ENCODE measurements at places on chromosomes 5 and 9. TPM values are rescaled to one million over a fixed set of nuclear protein-coding genes. Genes with fewer than 3 reads are reported as not detected.

The GABRA1 gene
- 2.4 TPM for total RNA-seq

The FOXD4L4 gene
- not detected for total RNA-seq

The SPATA9 gene
- total RNA-seq = not detected

DNA sequence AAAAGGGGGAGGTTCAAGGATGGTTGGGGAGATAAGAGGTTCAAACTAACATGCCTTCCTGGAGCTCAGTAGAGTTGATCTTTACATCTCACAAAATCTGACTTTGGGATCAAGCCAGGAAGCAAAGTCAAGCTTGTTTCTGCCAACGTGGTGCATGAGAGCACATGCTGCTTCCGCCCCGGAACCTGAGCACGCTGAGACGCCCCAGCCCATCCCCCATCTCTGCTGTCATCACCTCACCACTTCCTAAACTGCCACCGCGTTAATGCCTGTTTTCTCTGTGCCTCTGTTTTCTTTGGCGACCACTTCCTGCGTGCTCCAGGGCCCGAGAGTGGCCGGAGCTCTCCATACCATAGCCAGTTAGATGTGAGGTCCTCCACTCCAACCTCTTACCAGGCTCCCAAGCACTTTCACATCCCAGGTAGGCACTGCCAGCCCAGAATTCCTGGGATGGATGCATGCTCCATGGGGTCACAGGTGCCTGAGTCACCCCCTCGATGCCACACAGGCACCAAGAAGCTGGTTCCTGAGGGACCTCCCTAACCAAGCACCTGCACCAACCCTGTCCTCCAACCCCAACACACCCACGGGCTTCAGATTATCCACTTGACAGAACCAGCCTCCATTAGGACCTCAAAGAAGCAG lies 31.2 kb upstream of the AFAP1L1 start:
- no peak for DNase-seq

DNA sequence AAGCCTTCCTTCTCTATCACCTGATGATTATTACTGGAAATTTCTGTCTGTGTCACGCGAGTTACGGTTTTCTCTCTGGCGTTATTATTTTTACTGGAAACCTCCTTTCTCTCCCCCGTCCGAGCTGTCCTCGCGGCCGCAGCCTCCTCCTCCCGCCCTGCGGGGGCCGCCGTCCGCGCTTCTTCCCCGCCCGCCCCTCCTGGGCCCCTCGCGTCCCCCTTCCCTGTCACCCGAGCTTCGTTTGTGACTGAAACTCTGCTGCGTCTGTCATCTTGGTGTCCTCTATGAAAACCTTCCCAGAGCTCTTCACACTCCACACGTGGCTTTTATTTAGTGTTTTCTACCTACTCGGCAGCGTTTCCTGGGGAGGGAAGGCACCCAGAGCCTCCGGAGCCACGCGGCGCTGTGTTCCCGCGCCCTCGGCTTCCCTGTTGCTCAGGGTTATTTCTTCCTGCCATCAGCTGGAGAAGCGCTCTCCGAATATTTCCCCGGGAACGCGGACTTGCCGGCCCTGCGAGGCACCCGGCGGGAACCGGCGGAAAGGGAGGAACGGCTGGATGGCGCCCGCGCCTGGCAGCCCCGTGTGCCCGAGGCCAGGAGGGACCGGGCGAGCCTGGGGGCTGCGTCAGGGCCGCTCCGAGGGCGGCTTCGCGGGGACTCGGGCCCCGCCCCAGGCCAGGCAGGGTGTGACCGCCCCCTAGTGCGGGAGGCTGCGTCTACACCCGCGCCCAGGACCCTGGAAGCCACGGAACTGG lies 33.9 kb downstream of the TRIP13 start:
- no peak for DNase-seq

- DNase-seq = no peak
These were observed 58.5 kb downstream of the APTX start for GRCh38 chr9:32942755-32943460.

DNA sequence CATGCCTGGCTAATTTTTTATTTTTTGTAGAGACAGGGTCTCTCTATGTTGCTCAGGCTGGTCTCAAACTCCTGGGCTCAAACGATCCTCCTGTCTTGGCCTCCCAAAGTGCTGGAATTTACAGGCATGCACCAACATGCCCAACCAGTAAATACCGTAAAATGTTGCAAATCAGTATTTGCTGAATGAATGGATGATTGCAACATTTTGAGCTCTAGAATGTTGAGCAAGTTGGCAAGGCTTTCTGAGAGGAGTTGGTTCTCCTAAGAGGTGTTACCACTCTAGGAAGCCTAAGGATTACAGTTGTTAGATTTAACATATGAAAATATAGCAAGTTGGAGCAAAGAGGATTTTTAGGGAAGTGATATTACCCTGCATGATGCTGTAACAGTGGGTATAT lies 15.6 kb upstream of the DMXL1 start:
- DNase-seq = no peak

DNA sequence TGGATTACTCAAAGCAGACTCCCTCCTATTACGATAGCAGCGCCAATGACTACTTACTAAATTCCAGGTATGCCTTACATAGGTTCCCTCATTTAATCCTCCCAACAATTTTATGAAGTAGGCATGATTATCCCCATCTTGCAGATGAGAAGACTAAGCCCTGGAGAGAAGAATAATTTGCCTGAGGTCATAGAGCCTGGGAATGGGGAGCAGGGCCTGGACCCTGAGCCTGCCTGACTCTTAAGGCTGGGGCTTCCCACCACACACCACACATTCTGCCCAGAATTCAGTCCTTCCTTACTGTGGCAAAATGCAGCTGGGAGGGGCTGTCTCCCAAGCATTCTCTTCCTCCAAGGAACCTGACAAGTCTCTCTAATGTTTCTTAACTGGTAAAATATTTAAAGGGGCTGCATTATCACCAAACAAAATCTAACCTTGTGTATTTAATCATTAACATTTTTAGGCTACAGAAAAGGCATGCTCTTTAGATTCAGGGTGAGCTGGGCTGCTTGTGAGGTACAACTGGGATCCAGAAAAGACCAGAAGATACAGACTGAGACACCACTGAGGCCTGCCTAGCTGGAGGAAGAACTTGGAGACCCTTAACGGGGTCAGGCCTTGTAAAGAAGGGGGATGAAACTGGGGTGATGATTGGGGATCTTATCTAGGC lies 26.1 kb downstream of the LHFPL2 start:
- DNase-seq = no peak

DNA sequence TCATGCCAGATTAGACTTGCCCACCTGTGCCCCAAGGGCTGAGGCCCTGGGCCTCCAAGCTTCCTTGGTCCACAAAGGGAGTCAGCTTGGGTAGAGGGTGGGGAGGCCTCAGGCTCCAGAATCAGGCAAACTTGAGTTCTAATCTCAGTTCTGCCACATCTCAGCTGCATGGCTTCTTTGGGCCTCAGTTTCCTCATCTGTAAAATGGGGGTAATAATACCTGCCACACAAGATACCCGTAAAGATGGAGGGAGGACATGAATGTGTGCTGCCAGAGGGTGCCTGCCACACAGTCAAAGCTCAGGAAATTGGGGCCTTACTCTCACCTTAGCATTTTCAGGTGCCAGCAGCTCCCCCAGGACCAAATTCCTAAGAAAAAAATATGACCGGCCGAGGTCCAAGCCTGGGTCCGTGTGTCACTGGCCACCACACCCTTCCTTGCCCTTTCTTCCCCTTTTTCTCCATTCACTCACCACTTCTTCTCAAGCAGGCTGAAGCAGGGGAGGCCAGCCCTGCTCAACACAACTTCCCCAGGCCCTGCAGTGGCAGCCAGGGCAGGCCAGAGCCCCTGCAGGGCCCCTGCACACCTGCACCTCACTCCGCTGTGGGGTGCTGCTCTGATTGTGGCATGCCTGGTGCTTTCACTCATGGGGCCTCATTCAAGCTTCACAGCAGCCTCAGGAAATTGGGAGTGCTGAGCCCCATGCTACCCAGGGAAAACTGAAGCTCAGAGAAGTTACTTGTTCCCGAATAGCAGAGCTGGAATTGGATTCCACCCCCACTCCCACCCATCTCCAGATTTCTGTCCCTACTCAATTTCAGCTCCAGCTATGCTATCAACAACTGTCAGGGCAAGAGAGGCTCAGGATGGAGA lies 3.9 kb downstream of the RGS14 start:
- no peak for DNase-seq

DNA sequence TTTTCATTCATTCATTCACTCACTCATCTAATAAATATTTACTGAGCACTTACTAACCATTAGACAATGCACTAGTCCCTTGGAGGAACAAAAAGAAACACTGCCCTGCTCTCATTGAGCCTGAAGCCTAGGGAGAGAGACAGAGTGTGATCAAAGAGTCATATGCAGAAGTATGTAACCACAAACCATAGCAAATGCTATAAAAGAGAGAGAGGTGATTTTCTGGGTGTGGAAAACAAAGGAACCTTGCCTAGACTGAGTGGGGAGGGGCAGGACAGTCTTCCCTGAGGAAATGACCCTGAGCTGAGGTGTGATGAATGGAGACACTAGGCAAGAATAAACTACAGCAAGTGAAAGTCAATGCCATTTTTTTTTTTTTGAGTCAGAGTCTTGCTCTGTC lies 10.8 kb upstream of the ADRA1B start:
- DNase-seq = peak; percentile 89

DNA sequence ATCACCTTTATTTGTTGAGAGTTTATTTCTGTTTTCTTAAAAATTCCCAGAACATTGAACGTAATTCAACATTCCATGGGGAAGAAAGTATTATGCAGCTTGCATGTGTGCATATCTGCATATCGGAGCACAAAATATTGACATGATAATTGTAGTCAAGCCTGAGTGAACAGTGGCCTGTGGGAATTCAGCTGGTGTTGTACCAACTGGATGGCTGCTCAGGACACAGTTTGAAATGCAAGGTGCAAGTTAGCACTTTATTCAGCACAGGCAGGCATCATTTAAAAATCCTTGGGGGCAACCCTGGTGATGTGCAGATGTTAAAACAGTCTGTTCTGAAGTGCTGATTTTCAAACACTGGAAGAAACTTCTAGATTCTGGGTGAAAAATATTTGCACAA lies 82.4 kb downstream of the CNTLN start:
- DNase-seq = no peak

Data from H4 (cell line).